ENCODE measurements at places on chromosomes 4 and X.
A peak's percentile ranks its signal among the peaks of the same experiment; 100 is the strongest.

DNA sequence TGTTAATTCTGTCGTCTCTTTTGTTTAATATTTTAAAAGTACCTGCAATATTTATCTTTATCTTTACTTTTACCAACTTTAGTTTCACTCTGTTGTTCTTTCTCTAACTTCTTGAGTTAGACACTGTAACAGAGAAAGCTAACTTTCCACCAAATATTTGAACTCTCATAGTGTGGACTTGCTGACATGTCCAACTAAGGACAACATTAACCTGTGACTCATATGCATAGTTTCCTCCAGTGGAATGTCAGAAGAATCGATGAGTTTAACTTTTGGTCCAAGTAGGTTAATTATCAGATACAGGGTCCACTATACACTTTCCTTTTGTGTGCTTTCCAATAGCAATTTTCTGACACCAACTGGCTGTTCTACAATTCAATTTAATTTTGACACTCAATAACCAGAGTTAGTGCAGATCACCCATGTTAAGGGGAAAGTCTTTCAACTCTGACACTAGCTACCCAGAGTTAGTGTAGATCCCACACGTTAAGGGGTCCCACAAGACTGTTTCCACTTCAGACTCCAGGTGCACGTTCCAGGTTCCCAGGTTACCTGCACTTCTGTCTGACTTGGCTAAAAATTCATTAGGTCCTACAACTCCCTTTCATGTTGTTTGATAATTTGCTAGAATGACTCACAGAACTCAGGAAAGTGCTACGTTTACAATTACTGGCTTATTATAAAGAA, 559.0 kb upstream of the AMOT start:
- no peak for DNase-seq

DNA sequence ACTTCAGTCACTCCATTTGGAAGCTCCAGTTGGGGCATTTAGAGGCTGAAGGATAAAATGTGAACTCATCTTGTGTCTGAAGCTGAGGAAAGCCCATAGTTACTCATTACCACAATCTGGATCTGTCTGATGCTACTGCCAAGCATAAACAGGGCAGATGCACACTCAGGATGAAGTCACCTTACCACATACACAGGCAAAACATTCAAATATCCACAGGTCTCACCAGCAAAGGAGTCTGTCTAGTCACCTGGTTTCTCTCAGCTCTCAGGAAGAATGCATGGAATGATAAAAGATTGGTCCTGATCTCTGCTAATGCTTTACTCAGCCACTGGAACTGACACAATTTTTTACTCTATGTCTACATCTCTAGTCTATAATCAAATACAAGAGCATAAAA, 13.0 kb upstream of the ODAPH start:
- peak; percentile 31 for DNase-seq

DNA sequence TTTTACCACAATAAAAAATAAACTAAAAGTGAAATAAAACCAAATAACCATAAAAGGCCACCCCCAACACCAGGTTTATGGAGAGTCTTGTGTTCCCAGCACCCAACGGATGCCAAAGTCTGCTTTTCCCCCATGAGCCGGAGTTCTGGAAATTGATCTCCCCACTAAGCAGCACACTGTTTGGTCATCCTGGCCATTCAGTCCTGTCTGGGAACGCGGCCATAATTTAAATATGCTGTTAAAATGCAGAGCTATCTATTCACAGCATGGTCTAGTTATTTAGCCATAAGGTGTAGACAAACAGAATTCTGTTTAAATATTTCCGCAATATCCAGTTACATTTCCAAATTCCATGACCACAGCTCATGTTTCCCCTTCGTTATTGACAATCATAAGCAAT, 129.6 kb upstream of the TBL1X start:
- DNase-seq, result no peak

GRCh38 chrX:118682258-118683014, 45.0 kb upstream of the IL13RA1 start:
- DNase-seq, result no peak

GRCh38 chr4:683982-684622, 4.8 kb downstream of the SLC49A3 start:
- DNase-seq, result no peak

GRCh38 chr4:40570348-40571077, 59.2 kb downstream of the RBM47 start:
- DNase-seq, result no peak

DNA sequence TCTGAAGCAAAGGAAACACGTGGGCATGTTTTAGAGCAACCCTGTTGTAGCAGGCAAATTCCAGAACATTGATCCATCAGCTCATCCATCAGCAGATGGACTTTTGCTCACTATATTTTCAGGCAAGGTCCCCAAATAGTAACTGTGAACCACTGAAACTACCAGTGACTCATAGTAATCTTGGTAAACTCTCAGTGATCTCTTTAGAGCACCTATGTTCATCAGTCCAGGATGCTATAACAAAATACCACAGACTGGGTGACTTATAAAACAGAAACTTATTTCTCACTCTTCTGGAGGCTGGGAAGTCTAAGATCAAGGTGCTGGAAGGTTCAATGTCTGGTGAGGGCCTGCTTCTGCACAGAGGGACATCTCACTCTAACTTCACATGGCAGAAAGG, 28.9 kb upstream of the BTC start:
- no peak for DNase-seq

- no peak for DNase-seq
These were observed 163.8 kb upstream of the KLF8 start for GRCh38 chrX:56068274-56068758.

GRCh38 chrX:115561605-115562479, 868 bp downstream of the PLS3 start:
- no peak for DNase-seq

GRCh38 chr4:151917145-151917734, 156.4 kb upstream of the GATB start:
- DNase-seq, result no peak

DNA sequence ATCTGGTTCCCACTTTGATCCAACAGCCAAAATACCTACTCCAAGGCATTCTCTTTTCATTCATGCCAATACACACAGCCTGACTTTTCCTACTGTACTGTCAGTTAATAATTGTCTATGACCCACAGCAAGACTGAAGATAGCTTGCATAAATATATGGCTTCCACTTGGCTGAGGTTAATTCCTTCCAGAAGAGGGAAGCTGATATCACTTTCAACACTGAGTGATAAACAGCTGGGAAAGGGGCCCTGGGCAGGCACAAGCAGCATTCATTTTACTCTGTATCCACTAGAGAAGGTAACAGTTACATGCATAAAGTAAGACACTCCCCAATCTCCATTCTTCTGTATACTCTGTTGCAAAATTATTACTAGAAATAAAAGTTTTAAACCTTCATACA, 200.2 kb upstream of the UGT8 start:
- DNase-seq, result no peak

GRCh38 chrX:14630733-14631132, 101.4 kb downstream of the GLRA2 start:
- no peak for DNase-seq

GRCh38 chr4:143351774-143352451, 15.2 kb downstream of the GAB1 start:
- DNase-seq, result no peak

GRCh38 chr4:87030755-87031441, 96.1 kb downstream of the AFF1 start:
- DNase-seq, result no peak

GRCh38 chr4:65911720-65912119, 241.4 kb upstream of the EPHA5 start:
- no peak for DNase-seq

DNA sequence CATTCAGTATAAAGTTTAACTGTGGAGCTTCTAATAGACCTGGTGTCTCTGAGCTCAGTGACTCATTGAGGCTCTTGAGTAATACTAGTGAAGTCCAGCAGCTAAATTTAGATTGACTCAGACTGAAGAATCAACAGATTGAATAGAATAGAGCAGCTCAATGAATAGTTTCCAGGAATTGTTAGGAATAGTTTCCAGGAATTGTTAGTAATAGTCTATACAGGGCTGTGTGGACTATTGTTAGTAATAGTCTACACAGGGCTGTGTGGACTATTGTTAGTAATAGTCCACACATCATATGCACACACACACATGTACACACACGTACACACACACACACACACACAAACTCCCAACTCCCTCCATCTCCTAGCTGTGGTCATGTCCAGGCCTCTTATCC, 3.0 kb downstream of the GIMD1 start:
- peak; percentile 82 for DNase-seq

GRCh38 chr4:38275331-38276100, 315.3 kb downstream of the PTTG2 start:
- no peak for DNase-seq

DNA sequence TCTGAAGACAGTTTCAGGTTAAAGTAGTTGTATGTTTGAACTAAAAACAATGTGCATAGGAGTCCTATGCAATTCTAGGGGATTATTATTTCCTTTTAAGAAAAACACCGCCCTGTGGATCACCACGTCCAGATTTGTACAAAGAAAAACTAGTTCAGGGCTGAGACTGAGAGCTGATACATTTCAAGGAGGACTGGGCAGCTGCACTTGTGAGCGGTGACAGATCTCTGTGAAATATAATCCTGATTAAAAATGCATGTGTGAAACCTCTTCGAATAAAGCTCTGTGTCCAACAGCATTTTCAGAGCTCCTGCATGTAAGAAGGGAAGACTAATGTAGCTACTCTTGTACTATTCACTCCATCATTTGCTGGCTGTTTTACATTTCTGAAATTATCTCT, 365.8 kb upstream of the PITX2 start:
- DNase-seq, result no peak

DNA sequence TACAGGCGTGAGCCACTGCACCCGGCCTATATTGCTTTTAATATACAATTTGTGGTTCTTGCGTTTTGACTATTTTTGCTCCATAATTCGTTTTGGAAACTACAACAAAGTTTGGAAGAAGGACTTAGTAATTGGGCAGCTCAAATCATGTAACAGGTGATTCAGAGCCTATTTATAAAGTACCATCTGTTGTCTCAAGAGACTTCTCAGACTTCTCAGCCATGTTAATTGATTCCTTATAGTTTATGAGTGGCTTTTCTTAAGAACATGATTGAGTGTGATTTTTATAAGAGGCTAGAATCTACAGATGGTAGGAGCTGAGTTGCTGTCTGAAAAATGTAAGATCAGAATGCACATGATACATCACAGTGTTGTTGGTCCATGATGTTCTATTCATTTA, 240.2 kb downstream of the ADGRL3 start:
- no peak for DNase-seq

GRCh38 chrX:7074908-7075204, 72.7 kb upstream of the STS start:
- no peak for DNase-seq

GRCh38 chrX:129614481-129615255, 40.1 kb downstream of the APLN start:
- no peak for DNase-seq

DNA sequence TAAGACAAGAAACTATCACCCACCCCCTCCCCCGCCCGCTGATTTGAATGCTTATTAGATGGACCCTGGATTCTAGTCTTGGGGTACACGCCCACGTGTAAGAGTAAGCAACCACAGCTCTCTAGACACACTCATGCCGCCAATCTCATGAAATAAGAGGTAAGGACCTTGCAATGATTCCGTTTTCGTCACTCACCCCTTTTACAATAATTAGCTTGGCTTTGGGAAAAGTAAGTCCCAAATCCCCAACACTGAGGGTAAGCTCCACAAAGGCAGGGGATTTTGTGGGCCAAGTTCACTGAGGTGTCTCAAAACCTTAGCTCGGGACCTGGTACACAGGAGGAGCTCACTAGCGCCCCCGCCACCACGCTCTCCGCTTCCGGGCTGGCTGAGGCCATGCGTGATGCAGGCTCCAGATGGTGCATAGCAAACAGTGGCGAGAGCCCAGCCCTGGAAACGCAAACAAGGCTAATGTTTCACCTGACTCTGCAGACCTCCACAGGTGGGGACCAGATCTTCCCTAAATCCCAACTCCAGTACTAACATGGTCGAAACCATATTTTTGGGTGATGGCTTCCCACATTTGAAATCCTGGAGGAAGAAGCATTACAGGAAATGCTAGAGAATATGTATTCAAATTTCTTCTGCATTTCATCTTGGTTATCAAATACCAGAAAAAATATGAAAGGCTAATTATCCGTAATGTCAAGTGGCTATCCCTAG, 4.1 kb downstream of the PLAC8 start:
- DNase-seq, result no peak

GRCh38 chr4:128583753-128584712, 225.5 kb upstream of the JADE1 start:
- no peak for DNase-seq

DNA sequence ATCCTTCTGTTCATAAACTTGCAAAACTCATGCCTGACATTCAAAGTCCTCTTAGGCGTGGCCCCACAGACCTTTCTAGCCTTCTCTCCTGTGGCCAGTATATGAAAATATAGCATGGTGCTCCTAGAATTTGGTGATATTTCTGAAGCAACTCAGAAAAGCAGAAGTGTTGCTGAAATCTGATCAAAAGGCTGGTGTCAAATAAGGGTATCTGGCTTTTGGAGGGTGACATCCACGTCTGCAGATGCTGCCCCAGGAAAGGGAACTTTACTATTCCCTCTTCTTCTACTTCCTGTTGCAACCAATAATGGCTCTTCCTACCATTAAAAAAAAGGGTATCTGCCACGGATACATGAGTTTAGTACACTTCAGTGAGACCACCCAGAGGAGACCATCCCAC, 83.9 kb upstream of the RPS6KA3 start:
- DNase-seq, result no peak

DNA sequence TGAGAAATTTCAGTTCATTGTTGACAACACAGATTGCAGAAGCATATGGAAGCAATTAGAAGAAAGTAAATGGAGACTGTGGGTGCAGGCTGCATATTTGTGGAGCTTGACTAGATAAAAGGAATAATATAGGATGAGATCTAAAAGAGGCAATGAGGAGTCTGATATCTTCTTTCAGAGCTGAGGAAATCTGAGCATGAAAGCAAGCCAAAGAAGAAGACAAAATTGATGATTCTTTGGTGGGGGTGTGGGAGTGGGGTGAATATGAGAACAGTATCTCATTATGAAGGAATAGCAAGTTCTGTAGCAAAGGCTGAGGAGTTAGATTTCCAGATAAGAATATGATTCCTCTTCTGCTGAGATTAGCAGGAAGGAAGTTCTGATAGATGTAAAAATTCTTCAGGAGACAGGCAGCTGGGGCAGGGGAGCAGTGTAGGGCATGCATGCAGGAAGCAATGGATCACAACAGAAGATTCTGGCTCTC, 6.1 kb upstream of the PDHA2 start:
- DNase-seq, result no peak

GRCh38 chr4:41880840-41881831, 54.1 kb upstream of the TMEM33 start:
- DNase-seq, result no peak

All from AG09309 (cell line).